RPMI7951 (cell line): ENCODE measurements at places on chromosomes 16 and 17.

GRCh38 chr17:50304781-50305404 is 30.6 kb downstream of the TMEM92 start:
- DNase-seq, result no peak

GRCh38 chr17:61457226-61457983 is 5.2 kb downstream of the TBX4 start:
- DNase-seq, result no peak

- no peak for DNase-seq
Observed at GRCh38 chr17:53092072-53092471, 730.7 kb upstream of the KIF2B start.

- DNase-seq, result no peak
Observed at GRCh38 chr16:14423344-14423743, 206.7 kb downstream of the PARN start.

- DNase-seq, result no peak
Observed at GRCh38 chr16:17692484-17692883, 221.7 kb upstream of the XYLT1 start.

DNA sequence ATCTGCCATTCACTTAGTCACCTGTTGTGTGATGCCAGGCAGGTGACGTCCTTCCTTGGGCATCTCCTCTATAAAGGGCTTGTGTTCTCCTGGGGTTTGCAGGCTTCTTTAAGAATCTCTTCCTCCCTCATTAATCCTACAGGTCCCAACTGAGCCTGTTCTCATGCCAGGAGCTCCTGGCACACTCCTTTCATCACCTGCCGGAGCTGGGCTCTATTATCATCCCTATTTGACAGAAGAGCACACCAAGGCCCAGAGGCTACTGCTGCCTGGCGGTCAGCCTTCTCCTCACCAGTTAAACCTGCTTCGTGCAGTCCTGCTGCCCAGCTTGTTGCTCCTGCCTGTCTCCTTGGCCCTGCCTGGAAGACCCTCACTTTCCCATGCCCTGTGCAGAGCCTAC is 51.2 kb downstream of the RAI1 start:
- DNase-seq, result no peak

DNA sequence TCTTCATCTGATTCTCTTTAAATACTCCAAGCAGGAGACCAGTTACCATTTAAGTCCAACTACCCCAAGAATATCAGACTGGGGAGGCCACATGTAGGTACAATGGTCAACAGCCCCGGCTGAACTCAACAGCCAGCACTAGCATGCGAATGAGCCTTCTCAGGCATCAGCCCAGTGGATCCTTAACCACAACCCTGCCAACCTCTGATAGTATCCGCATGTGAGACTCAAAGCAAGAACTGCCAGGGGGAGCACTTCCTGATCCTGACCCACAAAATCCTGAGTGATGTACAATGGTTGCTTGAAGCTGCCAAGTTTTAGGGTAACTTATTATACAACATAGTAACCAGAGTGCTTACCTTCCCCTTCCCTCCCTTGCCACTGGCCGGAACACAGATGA is 4.0 kb downstream of the PYY start:
- DNase-seq, result peak; percentile 32

DNA sequence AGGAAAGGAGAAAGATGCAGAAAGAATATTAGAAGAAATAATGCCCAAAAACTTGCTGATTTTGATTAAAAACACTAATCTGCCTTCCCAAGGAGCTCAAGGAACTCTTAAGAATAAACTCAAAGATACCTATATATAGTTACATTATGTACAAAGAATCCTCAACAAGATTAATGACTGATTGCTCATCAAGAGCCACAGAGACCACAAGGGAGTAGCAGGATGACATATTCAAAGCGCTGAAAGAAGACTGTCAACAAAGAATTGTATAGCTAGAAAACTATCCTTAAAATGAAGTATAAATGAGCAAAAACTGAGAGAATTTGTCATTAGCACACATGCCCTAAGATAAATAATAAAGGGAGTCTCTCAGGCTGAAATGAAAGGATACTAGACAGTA is 6.2 kb downstream of the LPCAT2 start:
- DNase-seq, result peak; percentile 61

DNA sequence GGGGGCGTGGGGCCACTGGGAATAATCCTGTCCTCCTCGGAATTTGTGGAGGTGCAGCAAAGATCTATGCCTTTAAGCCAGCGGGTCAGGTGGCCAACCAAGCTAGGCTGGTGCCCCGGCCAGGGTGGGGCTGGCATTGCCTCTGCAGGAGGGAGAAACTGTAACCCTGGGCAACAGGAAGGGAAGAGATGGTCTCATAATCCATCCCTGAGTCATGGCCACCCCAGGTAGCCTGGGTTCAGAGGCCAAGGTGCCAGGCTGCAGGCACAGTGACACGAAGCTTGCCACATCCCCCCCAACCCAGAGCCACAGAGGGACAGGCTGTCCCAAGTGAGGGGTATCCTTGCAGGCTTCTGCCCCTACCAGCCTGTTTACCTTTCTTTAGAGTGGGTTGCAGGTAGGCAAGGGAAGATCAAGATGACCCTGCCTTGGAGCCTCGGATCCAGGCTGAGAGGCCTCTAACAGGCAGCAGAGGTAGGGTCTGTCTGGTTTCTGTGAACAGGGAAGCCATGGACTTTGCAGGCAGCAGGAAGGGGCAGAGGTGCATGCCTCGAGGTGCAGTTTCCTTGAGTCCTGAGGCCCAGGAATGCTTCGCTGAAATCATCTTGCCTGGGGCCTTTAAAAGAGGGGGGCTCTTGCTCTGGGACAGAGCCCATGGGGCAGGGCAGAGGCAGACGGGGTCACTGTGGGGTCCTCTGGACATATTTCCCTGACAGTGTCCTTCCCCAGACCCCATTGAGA is 4.0 kb downstream of the LASP1 start:
- no peak for DNase-seq

- peak; percentile 89 for DNase-seq
Observed at GRCh38 chr16:57061084-57061905, 31.1 kb upstream of the CPNE2 start.

- DNase-seq, result no peak
Observed at GRCh38 chr17:21390294-21390693, 14.1 kb downstream of the KCNJ12 start.

DNA sequence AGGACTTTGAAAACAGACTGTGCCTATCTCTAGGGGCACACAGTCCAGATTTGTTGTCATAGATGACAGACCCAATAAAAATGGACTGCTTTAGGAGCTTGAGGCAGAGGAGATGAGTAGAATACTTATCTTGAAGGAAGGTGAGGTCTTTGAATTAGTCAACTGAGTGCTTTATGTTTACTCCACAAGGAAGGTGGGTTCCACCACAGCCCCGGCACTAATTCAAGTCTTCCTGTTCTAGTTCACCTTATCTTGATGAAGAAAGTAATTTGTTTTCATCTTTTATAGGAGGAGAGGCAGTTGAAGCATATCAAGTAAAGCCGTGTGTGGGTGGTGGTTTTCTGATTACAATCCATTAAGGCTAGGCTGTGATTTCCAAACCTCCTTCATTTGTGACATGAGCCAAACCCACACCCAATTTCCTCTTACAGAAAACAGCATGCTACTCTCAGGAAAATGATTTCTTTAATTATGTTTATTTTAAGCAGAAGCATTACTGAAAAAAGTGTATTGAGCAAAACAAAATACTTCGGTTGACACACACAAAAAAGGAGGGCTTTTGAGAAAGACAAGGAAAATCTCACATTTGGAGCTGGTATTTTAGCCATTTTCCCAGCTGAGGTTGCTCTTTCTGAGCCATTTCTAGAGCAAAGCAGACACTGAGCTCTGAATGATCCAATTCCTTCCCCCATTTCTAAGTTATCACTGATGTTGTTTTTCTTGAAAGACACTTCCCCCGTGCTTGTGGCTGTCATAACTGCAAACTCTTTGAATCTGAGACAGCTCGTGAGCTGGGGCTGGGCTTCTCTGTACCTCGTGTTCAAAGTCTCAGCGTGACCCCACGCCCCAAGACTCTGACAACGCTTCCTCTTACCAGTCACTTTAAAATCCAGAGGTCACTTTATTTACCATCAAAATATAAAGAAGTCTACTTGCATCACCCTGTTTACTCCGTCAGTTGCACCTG is 35.4 kb downstream of the CDRT15 start:
- DNase-seq, result no peak

GRCh38 chr16:85650135-85650843 is 37.2 kb downstream of the GSE1 start:
- no peak for DNase-seq

DNA sequence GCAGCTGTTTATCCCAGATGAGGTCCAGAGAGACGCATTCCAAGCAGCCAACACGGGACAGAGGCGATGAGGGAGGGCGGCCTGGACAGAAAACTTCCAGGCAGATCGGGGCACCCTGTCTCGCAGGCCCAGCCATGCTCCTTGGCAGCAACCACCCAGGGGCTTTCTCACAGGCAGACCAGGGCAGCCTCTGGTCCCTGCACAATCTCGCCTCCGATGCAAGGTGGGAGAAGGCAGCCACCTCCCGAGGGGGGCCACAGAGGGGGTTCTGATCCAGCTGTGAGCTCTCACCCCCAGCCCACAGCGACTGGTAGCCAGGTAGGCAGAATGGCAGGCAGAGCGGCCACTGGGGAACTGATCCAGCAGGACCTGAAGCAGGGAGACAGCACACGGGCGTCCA is 48.7 kb downstream of the LMF1 start:
- no peak for DNase-seq

DNA sequence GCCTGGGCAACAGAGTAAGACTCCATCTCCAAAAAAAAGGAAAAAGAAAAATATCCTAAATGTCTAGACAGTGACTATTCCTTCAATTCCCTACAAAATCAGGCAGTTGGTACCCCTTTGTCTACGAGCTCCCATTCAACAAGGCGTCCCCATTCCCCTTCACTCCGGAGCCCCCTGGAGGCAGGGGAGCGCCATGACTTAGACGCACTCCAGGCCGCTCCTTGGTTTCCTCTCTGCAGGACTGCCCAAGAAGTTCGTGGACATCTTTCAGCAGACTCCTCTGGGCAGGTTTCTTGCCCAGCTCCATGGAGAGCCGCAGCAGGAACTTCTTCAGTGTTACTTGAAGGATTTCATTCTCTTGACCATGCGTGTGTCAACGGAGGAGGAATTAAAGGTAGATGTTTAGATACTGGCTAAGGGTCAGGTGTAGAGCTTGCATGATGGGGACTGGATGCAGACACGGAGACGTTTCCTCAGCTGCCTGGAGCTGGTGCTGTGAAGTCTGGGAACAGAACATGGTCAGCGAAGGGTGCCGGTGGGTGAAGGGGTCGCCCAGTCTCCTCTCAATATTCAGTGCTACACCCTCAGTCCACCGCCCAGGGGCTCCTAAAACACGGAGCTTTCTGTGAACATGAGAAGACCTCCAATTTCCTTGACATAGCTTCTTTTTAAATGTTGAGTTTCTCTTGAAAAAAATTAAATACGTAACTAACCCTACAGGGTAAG is 53.3 kb upstream of the ENDOV start:
- DNase-seq, result no peak

DNA sequence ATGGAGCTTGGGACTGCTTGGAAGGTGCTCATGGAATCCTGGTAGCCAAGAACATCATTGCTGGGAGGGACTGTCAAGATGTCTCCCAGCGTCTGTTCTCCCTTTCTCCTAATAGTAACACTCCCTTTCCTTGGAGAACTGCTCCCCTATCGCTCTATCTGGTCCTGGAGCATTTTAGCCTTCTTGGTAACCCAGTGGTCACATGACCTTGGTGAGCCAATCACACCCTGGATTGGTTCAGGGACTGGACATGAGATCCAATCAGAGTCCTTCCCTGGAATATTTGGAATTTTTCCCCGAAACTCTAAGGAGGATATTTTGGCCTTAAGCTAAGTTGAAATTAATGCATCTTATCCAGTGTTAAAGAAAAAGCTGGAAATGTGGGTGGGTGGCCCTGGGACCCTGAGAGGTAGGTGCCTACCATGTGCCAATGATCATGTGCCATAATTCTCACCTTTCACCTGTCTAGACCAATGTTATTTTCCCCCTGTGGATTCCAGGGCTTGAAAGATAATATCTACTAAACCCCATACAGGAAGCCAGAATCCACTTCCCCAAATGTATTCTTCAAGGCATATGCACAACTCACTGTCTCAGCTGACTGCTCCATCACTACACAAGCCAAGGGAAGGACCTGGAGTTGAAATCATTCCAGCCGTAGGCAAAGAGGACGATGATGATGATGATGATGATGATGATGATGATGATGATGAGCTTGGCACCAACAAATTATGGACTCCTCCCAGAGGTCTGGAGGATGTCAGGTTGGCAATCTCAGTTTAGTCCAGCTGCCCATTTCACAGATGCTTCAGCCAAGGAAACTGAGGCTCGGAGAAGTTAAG is 193.2 kb downstream of the RAB11FIP4 start:
- no peak for DNase-seq

DNA sequence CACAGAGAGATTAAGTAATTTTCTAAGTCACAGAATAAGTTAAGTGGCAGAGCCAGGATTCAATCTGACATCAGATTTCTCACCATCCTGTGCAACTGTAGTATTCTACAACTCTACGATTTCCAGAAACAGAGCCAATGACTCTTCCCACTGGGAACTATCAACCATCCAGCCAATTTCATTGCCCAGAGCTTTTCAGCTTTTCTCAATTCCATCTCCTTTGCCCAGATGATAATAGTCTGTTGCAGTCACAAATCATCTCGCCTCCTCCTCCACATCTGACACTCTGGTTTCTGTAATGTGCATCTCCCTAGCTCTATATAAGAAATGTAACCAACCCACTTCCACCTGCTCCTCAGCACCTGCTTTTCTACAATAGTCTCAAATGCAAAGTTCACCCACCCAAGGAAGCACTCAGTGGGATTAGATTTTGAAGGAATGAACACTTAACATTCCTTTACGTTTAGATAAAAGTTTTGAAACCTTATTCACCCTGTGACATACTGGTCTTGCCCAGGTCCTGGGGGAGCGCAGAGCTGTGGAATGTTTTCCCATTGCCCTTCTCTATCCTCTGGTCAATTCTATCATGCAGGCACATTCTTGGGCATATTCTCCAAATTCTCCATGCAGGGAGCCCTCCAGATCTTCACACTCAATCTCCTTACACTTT is 167.8 kb upstream of the ASIC2 start:
- no peak for DNase-seq

DNA sequence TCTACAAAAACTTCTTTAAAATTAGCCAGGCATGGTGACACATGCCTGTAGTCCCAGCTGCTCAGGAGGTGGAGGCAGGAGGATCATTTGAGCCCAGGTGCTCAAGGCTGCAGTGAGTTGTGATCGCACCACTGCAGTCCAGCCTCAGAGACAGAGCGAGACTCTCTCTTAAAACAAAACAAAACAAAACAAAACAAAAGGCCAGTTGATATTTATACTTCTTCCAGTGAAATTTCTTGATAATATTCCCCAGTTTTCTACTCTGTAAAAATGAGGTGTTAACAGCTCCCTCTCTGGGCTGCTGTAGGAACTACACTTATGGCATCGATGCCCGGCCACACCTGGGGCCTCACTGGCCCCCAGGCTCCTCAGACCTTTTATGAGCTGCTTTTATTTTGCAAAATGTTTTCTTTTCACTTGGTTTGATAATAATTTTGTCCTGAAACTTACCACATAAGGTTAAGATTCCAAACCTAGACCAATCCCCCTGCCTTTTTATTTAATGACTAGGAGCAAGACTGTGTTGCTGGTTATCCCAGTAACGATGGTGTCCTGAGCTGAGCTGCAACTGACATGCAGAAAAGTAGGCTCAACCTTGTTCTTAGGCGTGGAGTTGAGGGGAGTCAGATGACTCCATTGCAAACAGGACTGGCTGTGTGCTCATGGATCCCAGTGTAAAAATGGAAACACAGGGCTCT is 17.6 kb downstream of the MAPK8IP3 start:
- DNase-seq, result peak; percentile 46

- DNase-seq, result no peak
Observed at GRCh38 chr17:79732804-79733691, 2.3 kb downstream of the ENPP7 start.

- DNase-seq, result no peak
Observed at GRCh38 chr17:78268191-78268874, 36.9 kb downstream of the TMEM235 start.
